ENCODE measurements at places on chromosomes 16 and 17.

DNA sequence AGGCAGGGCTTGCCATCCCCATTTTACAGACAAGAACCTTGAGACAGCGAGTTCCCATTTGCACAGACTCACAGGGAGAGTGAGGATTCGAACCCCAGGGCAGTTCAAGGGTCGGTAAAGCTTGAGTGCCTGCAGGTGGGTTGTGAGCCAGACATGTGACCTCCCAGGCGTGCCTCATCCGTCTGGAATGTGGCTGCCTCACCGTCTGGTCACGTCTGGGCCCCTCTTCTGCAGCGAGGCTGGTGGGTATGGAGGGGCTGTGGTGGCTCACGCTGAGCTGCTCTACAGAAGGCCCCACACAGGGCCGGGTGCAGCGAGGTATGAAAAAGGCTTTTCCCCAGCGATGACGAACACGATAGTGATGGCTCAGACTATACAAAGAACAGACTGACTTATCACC lies 35.8 kb upstream of the LHX1 start:
- DNase-seq, result no peak

DNA sequence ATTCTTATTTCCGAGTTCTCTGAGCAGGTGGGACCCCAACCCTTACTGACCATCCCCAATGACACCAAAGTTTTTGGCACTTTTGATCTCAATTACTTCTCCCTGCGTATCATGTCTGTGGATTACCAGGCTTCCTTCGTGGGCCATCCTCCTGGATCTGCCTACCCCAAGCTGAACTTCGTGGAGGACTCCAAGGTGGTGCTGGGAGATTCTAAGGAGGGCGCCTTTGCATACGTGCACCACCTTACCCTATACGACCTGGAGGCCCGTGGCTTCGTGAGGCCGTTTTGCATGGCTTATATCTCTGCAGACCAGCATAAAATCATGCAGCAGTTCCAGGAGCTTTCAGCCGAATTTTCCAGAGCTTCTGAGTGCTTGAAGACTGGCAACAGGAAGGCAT lies 868 bp downstream of the SMCR8 start:
- no peak for DNase-seq

DNA sequence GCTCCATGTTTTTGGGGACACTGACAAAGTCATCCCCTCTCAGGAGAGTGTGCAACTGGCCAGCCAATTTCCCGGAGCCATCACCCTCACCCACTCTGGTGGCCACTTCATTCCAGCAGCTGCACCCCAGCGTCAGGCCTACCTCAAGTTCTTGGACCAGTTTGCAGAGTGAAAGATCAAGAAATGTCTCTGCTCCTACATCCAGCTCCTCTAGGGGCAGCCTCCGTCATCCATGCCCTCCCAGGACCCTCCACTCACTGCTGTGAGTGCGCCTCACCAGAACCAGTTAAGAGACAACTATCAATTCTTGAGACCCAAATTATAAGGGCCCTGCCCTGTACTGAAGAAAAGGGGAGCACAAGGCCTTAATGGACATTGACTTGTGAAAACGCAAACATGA lies 1.1 kb downstream of the OVCA2 start:
- no peak for DNase-seq

DNA sequence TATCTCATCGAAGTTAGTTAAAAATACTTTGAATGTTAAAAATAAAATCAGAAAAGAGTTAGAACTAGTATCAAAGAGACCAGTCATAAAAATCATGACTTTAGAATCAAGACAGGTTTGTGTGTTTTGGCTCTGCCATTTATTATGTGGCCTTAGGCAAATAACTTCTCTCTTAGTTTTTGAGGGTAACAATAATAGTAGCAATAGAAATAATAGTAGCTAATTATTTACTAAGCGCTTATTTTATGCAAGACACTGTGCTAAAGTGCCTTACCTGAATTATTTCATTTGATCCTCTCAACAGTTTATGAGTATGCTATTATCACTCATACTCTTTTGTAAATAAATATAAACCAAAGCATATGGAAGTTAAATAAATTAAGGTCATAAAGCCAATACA lies 77.0 kb downstream of the SMURF2 start:
- no peak for DNase-seq

GRCh38 chr17:1729966-1730325 lies 5.4 kb downstream of the WDR81 start:
- no peak for DNase-seq

GRCh38 chr17:61461967-61462718 lies 9.9 kb downstream of the TBX4 start:
- no peak for DNase-seq

GRCh38 chr17:58060596-58061191 lies 22.5 kb upstream of the DYNLL2 start:
- no peak for DNase-seq

DNA sequence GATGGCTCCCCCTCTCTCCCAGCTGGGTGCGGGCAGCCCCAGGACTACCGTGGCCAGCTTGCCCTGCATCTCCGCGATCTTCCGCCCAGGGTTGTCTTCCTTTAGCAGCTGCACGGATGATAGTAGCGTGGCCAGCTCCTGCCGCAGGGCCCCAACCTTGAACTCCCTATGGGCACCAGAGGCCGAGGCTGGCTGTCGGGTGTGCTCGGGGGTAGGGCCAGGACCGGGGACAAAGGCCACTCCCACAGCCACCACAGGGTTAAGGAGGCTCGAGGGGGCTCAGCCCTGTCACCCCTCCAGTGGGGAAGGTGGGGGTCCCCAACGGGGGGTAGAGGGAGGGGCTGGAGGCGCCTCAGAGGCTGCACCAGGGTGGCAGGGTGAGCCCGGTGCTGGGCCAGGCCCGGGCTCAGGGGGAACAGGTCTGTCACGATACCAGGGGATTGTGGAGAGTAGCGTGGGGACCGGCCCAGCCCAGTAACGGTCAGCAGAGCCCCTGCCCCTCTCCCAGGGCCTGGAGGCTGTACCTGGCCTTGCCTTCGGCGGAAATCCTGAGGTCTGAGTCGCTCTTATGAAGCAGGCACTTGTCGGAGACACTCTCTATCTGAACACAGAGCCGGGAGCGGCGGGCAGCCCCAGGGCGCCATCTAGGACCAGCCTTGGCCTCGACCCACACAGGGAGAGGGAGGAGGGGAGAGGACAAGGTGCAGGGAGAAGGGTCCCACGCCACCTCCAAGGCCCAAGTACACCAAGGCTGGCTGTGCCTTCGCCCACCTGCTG lies 5.2 kb downstream of the PERCC1 start:
- no peak for DNase-seq

DNA sequence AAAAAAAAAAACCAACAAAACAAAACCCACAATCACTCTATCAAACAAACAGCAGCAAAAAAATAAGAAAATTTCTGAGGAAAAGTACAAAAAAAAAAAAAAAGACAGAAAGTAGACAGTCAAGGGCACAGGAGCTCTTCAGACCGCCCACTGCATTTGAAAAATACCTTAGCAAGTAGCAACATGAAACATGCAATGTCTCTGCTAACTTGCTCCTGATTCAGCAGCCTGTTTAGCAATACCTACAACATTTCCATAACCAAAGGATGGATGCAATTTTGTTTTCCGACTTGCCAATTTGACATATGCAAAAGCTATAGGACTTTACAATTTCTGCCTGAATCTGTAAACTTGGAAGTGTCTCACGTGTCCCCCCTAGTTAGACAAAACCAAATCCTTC lies 57.4 kb downstream of the SYNRG start:
- no peak for DNase-seq

GRCh38 chr17:4005296-4006164 lies 41.3 kb upstream of the ATP2A3 start:
- DNase-seq, result no peak

DNA sequence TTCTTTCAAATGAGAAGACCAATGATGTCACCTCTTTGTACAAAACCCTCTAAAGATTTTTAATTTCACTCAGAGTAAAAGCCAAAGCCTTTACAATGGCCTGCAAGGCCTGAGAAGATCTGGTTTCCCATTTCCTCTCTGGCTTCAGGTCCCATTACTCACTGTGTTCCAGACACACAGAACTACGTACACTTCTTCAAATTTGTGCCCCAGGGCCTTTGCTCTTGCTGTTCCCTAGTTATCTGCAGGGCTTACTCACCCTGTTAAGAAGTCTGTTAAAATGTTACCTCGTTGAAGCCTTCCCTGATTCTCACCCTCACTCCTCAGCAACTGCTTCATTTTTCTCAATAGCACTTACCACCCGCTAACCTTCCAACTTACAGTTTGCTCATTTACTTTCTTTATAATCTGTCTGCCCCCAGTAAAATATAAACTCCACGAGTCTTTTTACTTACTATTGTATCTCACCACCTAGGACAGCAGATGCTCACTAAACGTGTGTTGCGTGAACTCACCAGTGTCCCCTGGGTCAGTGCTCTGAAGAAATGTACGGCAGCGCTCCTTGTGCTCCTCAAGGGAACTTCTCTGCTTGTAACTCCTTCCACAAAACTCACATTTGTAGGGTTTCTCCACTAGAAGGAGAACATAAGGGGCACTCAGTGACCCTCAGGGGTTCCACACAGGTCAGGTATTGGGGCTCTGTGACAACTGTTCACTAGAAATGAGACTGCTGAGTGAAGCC lies 50.2 kb downstream of the GRB7 start:
- no peak for DNase-seq

- no peak for DNase-seq
Measured at GRCh38 chr16:57203451-57203850, 17.3 kb downstream of the RSPRY1 start.

- no peak for DNase-seq
Measured at GRCh38 chr16:86398201-86398600, 112.1 kb upstream of the FOXF1 start.

GRCh38 chr16:66427871-66428681 lies 981 bp downstream of the BEAN1 start:
- no peak for DNase-seq

DNA sequence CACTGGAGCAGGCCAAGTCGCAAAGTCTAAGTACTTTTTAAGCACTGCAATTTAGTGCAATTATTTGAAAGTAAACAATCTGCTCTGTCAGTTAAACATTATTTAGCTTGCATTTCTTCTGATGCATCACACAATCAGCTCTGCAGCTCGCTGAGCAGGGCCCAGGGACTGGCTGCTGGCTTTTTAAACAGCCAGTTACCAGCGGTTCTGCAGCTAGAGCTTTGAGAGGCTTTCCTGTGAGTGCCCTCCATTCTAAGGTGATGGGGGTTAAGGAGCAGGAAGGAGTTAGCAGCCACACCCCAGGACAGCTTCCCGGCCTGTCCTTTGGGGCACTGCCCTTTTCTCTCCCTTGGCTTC lies 154.3 kb downstream of the SALL1 start:
- DNase-seq, result no peak

- DNase-seq, result no peak
Measured at GRCh38 chr17:57294629-57295501, 38.5 kb downstream of the MSI2 start.

DNA sequence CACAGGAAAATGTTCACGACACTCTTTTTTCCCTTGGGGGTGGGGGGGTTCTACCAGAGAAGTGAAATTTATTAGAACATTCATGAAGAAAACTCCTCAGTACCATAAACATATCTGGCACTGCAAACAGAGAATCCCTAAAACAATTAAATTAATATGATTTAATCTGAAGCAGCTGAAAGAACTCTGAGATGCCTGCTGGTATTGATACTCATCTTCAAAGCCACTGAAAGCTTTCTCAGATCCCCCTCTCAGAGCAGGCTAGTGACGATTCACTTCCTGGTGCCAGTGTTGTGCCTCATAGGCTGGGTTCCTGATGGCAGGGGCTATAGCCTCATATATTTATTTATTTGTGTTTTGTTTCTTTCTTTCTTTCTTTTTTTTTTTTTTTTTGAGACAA lies 52.7 kb downstream of the MYH10 start:
- no peak for DNase-seq

DNA sequence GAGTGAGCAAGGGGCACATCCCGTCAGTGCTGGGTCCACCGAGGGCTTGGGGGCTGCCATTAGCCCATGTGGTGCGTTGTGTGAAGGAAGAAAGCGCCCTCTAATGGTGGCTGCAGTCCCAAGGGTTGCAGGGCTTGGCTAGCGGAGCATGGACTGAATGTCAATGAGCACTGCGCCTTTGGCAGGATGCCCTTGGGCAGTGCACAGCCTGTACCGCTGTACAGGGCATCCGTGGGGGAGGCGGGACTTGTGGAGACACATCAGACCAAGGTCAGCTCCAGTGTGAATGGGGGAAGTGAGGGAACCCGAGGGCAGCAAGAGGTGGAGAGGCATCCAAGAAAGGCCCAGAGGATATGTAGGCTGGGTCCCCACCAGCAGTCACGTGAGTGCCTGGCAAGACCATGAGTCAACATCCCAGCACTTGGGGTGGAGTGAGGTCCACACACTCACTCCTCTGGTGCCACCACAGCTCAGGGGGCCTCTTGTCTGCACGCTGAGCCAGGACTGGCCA lies 75.5 kb upstream of the MED9 start:
- DNase-seq, result peak; percentile 16

- no peak for DNase-seq
Measured at GRCh38 chr17:70239391-70239826, 70.1 kb downstream of the KCNJ2 start.

GRCh38 chr16:11205065-11205699 lies 50.8 kb downstream of the SOCS1 start:
- DNase-seq, result no peak

- DNase-seq, result no peak
Measured at GRCh38 chr17:64254755-64255154, 8.3 kb downstream of the TEX2 start.

DNA sequence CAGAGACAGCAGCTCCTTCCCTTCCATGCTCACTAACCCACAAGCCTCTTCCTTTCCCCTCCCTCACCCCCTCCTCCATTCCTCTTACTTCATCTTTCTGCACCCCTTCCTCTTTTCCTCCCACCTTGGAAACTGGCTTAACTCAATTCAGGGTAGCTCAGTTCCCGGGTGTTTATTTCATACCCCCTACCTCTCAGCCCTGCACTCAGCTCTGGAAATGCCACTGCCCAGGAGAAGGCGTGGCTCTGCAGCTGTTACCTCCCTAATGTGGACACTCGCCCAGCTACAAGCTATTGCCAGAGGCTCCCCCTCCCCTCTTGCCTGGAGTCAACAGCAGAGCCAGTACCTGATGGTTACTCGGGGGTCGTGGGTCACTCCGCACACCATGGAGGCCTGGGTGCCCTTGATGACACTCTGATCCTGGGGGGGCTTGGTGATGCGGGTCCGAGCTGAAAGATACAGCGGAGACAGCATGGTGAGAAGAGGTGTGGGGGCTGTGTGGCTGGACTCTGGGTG lies 118.4 kb upstream of the CDC42EP4 start:
- no peak for DNase-seq

DNA sequence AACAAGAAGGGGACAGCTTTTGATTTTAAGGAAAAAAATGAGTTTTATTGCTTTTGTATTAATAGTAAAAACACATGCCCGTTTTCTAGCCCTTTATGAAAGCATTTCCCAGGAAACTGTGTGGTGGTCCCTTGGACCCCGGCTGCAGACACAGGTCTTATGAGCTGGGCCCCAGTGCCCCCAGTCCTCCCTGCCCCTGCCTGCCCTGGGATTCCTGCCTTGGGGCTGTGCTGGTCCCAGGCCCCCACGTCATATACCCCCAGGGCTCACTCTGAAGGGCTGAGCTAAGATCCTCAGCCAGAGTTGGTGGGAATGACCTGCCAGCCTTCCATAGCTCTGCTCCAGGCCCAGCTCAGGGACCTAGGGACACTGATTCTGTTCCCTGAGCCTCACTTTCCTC lies 30.8 kb downstream of the GINS2 start:
- no peak for DNase-seq

Data from NAMALWA (cell line).